NCI-H226 (cell line): ENCODE measurements at places on chromosomes 7 and 10.
A peak's percentile ranks its signal among the peaks of the same experiment; 100 is the strongest.

DNA sequence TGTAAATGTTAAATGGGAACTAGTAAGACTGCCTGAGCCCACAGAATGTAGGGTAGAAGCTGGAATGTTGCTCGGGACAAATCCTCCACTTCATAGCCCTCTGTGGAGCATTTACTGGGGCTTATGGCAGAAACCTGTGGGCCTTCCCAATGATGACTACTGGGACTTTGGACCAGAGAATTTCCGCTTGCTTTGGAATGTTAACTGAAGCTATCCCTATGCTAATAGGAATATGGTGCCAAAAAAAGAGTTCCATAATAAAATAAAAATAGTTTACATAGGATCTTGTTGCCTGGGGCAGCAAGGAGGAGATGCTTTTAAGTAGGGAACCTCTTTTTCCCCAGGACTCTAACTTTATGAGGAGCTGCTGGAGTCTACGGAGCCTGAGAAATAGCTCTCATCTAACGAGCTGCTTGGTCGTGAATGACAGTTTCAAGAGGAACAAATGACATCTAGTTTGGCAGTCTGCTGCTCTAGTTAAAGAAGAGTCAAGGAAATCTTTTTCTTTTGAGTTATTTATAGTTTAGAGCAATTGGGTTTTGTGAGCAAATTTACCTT is 5.7 kb upstream of the DYNC2I1 start:
- no peak for DNase-seq

- no peak for DNase-seq
Observed at GRCh38 chr7:44796034-44796503, 412 bp upstream of the PPIA start.

DNA sequence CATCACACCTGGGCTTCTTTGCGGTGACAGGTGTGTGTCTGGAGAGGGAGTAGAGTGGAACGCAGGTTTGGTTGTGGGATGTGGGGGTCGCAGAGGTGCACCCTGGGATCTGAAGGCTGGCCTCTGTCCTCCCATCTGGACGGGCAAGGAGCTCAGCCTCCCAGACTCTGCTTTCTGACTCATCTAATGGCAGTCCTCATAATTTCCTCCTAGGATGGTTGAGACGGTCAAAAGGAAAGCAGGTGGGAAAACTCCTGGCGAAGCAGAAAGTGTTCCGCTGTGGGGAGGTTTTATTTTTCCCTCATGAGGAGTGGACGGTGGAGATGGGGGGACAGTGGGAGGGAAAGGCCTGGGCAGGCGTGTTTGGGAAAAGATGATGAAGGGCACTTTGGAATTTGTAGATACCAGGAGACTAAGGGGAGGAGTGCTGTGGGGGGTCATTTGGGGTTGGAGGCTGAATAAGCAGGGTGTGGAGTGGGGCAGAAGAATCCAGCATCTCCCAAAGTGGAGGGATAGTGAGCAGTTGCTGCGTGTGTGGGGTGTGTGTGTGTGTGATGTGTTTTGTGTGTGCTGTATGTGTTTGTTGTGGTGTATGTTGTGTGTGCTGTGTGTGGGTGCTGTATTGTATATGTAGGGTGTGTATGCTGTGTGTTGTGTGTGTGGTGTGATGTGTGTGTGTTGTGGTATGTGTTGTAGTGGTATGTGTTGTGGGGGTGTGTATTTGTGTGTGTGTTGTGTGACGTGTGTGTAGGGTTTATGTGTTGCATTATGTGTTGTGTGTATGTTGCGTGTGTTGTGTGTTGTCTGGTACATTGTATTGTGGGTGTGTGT is 97.2 kb upstream of the PODXL start:
- peak; percentile 86 for DNase-seq

GRCh38 chr7:45665172-45665571 is 91.0 kb downstream of the ADCY1 start:
- DNase-seq, result no peak

- no peak for DNase-seq
Observed at GRCh38 chr7:135454060-135454459, 55.8 kb downstream of the CNOT4 start.

- DNase-seq, result peak; percentile 92
Observed at GRCh38 chr7:124720195-124720594, 45.4 kb downstream of the GPR37 start.

- no peak for DNase-seq
Observed at GRCh38 chr7:112130729-112131410, 75.3 kb downstream of the DOCK4 start.

- no peak for DNase-seq
Observed at GRCh38 chr10:47372726-47373125, 11.4 kb downstream of the ZNF488 start.

- DNase-seq, result peak; percentile 25
Observed at GRCh38 chr7:3916146-3916545, 615.1 kb downstream of the SDK1 start.

GRCh38 chr7:3551536-3551935 is 250.5 kb downstream of the SDK1 start:
- DNase-seq, result no peak

- DNase-seq, result no peak
Observed at GRCh38 chr10:75803816-75804552, 372.6 kb downstream of the LRMDA start.

DNA sequence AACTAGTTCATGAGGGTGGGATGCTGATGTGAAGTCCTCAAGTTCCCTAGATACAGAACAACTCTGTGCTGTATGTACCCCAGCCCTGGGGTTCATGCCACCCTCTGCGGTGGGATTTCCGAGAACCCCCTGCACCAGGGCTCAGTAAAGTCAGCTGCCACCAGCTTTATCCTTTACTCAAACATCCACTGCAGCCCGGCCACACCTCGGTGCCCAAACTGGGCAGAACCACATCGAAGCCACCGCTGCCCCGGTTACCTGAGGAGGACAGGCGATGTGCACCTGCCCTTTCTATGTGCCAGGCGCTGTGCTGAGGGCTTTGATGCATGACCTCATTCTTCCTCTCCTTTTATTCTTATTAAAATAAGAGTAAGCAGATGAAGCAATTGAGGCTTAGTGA is 9.9 kb upstream of the CALML5 start:
- DNase-seq, result no peak

GRCh38 chr10:113127261-113127900 is 177.3 kb downstream of the TCF7L2 start:
- no peak for DNase-seq

GRCh38 chr7:2864204-2864985 is 20.3 kb upstream of the GNA12 start:
- DNase-seq, result no peak

- peak; percentile 52 for DNase-seq
Observed at GRCh38 chr7:2116989-2117591, 115.7 kb downstream of the MAD1L1 start.

DNA sequence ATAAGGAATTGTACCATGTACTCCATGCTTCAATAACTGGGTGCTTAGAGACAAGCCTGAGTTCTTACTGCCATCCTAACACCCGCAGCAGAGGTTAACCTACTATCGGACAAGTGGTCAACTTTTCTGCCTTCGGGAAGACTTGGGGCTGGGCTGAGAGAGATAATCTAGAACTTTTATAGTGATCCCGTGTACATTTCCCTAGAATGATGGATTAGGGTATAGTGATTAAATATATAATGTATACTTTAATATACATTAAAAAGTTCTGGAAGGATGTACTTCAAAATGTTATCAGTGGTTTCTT is 12.2 kb upstream of the HNRNPF start:
- DNase-seq, result no peak
